ENCODE measurements at places on chromosomes 4 and X.

DNA sequence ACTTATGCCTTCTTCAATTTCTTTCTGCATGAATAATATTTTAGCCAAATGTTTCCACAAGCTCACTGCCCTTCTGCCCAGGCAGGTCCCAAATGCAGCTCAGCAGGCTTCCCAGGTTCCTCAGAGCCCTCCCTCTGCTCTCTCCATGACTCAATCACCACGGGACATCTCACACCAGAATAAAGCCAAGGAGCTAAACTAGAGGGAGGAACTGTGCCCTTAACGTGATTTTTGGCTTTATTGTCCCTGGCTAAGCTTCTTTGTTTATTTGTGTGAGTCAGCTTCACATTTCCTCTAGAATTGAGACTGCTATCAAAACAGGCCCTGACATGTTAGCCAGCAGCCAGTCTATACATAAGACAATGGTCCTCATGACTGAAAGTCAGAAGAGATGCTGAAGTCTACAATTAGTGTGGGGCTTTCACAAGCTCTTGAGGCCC is 186.4 kb upstream of the GALNT7 start:
- no peak for DNase-seq

DNA sequence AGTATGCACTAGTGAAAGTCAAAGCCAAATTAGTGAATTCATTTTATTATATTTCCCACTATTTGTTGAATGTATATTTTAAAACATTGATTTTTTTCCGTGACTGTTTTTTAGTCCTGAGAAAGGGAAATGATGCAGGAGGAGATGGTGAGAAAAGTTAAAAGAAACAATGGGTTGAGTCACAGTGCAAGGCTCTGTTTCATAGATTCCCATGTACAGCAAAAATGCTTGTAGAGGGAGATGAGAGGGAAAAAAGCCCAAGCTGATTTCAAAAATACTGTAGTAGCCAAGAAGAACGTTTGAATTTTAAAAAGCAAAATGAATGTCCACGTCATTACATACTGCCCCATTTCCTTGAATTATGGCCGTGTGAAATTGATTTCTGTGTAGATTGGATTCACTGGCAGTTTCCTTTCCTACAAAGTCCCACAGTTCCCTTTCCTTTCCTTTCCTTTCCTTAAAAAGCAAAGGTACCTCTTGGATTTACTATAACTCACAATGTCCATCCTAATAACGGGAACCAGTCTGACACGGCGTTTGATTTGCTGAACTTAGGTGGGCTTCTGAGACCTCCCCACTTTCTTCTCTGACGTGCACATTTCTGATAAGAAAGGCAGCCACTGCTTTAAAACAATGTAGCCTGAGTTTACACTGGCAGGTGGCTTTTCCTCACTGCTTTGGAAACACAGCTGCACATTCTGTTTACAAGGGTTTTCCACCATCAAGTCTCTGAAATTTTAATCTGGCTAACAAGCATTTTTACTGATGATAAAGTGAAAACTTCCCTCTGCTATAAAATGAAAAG is 63.7 kb downstream of the SPCS3 start:
- no peak for DNase-seq

DNA sequence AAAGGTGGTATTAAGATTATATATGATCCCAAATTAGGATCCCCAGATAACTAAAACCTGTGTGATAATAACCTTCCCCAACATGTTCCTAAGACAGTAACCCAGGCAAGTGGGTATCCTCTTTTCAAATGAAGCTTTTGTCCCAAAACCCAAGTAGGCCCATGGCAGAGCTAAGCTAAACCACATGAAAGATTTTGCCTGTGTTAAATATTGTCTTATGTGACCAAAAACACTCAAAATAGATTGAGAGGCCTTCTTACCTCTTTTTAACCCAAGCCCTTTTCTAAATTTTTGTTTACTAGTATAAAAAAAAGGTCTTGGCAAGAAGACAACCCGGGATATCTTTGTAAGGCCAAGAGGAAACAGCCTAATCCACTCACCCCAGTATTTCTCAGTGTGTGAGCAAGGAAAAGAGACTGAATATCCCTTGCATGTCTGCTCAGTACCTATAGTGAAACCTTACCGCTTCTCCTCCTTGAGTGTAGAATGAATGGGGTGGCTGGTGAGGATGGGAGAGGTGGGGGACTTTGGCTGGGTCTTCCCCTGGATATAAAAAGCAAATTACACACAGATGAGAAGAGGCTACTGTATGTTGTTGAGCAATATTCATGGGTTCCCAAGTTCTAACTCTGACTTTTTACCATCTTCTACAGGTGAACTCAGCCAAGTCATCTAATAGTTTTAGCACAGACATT is 188.8 kb upstream of the BMP3 start:
- no peak for DNase-seq

DNA sequence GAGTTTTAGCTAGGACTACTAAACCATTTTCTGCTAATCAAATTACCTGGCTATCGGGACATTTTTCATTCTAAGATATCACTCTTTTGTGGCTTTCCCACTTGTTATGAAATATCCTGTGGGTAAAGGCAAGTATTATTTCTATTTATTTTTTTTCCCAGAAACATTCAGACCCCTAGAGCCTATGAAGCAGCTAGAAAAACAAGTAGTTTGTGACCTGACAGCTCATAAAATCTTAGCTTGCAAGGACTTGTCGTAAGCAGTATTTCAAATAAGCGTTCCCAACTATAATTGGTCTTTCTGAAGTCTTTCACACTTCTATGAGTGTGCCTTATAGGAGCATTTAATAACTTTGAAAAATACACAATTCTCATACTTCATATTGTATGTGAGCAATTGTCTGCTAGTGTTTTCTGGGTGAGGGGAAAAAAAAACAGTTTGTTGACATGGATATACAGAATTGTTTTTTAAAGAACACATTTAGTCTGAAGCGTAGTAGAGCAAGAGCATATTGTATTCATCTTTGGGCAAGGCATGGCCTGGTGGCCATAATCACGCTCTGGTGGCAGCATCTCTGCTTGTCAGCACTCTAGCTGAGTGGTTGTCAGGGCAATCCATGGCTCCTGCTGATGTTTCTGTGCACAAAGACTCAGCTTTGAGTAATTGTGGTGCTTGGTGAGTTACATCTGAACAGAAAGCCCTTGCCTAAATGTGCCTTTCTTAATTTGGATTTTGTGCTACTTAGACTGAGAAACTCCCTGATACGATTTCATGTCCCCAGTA is 2.6 kb downstream of the MCUB start:
- no peak for DNase-seq

- no peak for DNase-seq
Observed at GRCh38 chr4:1777822-1778641, 15.1 kb upstream of the FGFR3 start.

DNA sequence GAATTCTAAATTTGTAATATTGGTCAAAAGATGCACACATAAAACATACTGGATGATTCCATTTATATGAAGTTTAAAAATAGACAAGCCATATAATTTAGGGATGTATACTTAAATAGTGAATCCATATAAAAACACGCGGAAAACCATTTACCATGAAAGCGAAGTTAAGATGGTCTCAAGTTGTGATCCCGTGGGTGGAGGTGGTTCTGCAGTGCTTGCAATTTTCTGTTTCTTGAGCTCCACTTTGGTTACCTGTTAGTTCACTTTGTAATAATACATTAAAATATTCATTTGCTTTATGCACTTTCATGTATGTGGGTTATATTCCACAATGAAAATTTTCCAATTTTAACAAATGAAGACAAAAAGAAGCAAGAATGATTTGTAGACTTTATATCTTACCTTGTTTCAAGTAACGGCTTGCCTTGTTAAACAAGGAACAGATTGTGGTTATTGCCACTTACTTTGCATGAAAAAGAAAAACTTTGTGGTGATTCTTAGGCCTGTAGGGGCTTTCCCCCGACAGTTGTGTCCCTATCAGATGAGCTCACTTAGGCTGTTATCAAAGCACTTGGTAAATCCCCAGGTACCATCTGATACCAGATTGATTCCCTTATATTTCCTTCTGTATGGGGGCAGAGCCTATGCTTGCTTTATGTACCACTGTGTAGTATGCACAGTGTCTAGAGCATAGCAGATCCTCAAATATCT is 12.2 kb downstream of the UCP1 start:
- peak; percentile 49 for DNase-seq

DNA sequence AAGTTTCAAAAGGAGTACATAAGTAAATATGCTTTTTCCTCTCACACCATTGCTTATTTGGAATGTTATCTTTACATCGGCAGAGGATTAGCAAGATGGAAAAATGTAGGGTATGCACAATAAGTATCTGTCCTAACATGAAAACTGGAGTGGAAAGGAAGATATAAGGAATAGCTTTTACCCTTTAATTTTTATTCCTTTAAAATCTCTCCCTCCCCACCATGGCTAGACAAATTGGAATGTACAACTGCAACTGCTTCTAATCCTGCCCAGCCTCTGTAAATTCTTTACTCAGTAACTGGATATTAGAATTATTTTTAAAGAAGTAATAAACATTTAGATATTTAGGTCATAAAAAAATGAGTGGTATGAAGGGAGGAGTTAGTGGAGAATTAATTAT is 171.5 kb downstream of the PCDH18 start:
- no peak for DNase-seq

GRCh38 chr4:165784672-165785071 is 88.4 kb upstream of the TLL1 start:
- no peak for DNase-seq

DNA sequence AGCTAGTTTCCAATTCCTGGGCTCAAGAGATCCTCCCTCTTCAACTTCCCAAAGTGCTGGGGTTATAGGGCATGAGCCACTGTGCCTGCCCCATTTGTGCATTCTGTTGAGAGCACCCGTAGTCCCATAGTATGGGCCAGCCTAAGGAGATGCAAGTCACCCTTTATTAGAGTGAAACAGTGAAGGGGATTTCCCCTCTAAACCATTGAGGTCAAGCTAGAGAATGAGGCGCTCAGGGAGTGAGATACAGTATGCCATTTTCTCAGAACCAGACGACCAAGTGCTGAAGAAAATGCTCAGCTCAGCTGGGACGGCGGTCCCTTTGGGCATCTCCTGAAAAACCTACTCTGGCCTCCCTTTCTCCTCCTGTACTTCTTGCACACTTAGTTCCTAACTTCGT is 18.7 kb downstream of the RNF4 start:
- no peak for DNase-seq

GRCh38 chrX:81662381-81662780 is 460.5 kb downstream of the SH3BGRL start:
- no peak for DNase-seq

GRCh38 chr4:83589279-83589678 is 53.4 kb downstream of the GPAT3 start:
- DNase-seq = no peak

- no peak for DNase-seq
Observed at GRCh38 chr4:141004823-141005222, 128.4 kb downstream of the RNF150 start.

- no peak for DNase-seq
Observed at GRCh38 chrX:34559325-34559724, 97.8 kb downstream of the TMEM47 start.

- no peak for DNase-seq
Observed at GRCh38 chr4:128787509-128788311, 21.8 kb upstream of the JADE1 start.

DNA sequence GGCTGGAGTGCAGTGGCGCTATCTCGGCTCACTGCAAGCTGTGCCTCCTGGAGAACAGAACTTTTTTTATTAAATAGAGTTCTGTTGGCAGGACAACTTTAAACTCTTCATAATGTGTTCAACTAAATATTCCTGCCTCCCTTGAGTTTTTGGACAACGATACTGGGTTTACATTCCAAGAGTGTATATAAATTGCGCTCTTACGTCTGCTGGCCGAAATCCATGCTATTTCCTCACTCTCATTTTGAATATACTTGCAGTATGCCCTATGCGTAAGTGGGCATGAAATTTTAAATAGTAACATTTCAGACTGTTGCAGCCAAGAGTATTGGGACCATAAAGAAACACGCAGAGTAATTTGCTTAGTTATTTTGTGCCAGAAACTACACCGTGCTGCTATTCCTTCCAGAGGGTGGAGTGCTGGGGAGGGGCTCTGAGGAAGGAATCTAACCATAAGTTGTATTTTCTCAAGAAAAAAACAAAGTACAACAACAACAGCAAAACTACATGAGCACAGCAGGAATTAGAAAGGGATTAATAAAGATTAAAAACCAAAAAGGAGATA is 480.0 kb downstream of the NLGN4X start:
- DNase-seq = no peak

- no peak for DNase-seq
Observed at GRCh38 chr4:82599336-82599735, 37.5 kb upstream of the TMEM150C start.

- no peak for DNase-seq
Observed at GRCh38 chr4:176780995-176781738, 11.6 kb downstream of the VEGFC start.

DNA sequence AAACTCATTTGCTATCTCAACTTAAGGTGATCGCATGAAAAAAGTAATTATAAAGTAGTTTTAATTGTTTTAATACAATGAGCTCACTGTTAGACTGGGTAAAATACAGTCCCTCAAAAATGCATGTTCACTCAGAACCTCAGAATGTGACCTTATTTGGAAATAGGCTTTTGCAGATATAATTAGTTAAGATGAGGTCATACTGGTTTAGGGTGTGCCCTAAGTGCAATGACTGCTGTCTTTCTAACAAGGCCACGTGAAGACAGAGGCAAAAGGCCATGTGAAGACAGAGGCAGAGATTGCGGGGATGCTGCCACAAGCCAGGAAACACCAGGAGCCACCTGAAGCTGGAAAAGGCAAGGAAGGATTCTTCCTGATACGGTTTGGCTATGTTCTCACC is 262.1 kb downstream of the NKX6-1 start:
- DNase-seq = no peak

DNA sequence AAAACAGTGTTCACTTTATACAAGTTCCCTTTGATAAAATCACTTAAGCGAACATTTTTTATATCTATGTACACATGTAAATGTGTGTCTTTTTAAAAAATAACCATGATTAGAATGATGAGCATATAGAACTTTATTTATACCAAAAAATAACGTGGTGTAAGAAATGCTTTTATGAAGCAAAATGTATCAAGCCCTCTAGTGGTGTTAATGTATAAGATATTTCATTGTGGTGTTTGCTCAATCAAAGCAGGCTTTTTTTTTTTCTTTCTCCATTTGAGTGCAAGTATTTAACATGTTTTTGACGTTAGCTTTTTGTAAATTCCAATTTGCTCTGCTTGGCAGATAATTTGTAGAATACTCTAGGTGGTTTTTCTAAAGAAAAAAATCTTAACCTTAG is 2092.4 kb upstream of the TENM3 start:
- DNase-seq = no peak

- no peak for DNase-seq
Observed at GRCh38 chr4:85153221-85153620, 186.7 kb upstream of the WDFY3 start.

DNA sequence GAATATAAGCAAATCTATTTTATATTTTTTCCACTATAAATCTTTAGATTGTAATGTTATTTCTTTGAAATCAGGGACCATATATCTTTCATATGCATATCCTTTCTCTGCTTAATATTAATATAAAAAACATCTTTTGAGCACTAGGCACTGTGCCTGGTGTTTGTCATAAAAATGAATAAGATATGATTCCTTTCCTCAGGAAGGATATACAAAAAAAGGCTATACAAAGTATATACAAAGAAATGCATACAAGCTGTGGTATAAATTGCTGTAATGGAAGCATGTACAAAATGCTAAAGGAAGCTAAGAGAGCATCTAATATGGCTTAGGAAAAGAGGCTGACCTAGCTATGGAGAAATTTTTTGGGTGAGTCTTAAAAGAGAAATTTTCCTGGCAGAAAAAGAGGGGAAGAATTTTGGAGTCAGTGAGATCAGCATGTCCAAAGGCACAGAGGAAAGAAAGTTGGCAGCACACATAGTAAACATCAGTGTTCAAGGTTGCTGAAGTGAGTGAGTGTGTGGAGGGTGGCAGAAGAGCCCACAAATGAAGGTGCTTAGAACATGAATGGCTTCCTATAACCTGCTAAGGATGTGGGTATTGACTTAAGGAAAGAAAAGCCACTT is 500.0 kb downstream of the SPRY1 start:
- DNase-seq = no peak
